ENCODE measurements at places on chromosomes 1 and 21.

DNA sequence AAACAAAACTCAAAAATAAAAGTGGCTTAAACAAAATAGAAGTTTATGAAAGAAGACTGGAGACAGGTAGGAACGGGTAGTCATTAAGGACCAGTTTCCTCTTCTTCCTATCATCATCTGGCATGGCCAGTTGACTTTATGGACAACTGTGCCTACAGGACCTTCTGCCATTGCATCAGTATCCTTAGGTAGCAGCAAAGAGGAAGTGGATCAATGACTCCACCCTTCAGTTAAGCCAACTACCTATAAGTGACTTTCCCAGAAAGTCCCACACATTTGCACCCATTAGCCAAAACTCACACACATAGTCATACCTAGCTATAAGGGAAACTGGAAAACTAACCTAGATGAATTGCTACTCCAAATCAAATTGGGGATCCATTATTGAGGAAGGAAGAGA is 51.7 kb downstream of the RASAL2 start:
- DNase-seq = no peak

GRCh38 chr1:11657654-11658053 is 3.0 kb downstream of the FBXO44 start:
- no peak for DNase-seq

GRCh38 chr1:29282924-29283803 is 46.8 kb downstream of the PTPRU start:
- no peak for DNase-seq

DNA sequence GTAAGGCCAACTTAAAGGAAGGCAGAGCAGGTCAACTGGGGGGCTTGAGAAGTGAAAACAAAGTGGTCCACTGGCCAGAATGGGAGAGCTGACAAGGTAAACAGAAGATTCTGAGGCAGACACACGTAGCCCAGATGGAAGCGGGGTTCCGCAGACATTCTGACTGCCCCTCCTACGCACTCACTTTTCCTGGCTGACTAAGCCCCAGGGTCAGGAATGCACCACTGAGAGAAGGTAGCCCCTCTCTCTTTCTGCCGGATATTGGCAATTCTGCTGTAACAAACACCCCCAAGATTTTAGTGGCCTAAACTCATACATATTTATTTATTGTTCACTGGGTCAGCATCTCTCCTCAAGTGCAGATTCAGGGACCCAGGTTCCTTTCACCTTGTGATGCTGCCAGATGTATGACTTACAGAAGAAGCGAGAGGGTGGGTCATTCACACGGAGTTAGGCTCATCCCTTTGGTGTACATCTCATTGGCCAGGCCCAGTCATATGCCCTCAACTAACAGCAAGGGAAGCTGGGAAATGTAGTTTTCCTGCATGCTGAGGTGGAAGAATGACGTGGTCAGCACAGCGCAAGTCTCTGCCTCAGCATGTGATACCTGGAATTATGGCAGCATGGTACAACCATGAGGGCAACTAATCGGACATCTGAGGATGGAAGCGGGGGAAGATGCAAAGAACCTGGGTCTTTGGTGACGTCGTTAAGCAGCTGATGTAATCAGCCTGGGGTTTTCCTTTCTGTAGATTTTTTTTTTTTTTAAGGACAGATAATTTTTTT is 43.4 kb upstream of the MRPS6 start:
- DNase-seq = no peak

GRCh38 chr1:100430325-100430756 is 78.0 kb downstream of the CDC14A start:
- DNase-seq = no peak

- DNase-seq = no peak
Observed at GRCh38 chr1:147892731-147893214, 9.8 kb upstream of the GJA8 start.

DNA sequence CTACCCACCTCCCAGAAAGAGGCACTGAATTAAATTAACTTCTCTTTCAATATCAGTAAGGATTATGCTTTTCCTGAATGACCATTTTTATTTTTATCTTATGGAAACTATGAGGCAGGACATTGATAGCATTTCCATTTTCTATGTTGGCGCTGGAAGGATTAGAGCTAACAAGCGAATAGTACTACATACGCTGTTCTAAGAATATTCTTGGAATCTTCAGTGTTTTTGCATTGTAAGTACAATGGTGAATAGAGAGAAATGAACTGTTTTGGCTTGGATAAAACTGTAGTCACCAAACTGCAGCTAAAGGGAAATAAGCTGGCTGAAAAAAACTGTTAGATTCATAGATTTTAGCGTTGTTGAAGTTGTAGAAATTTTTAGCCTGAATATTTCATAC is 779.0 kb upstream of the ADGRL4 start:
- no peak for DNase-seq

DNA sequence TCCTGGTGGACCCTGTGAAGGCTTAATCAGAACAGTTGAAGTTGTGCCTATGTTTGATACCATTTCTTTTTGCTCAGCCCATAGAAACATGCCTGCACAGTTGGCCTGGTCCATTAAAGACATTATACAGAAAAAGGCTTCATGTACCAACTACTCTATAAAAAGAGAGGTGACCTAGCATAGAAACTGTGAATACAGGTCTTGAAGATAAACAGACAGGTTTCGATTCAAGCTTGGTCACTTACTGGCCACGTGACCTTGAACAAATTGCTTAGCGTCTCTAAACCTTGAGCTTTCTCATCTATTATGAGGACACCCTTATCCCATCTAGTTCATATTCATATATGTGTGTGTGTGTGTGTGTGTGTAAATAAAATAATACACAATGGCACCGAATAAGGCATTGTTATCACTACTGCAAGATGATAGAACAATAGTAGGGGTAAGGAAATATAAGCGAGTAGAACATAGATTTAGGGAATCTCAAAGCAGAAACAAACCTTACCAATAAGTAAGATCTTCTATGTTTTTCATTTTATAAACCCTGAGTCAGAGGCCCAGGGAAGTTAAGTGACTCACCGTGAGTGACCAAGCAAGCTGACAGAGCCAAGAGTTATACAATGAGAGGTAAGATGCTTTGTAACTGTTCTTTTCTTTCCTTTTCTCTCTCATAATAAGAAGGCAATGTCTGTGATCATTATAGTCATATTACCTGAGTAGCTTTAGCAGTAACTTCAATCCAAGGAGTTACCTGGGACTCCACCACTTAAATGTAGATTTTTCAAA is 476.8 kb upstream of the DEPDC1 start:
- no peak for DNase-seq

GRCh38 chr1:214362188-214362882 is 81.4 kb downstream of the SMYD2 start:
- DNase-seq = no peak

Measured in activated naive CD4-positive, alpha-beta T cell (primary cell).